ENCODE measurements at places on chromosomes 3 and 15.
A peak's percentile ranks its signal among the peaks of the same experiment; 100 is the strongest.

- DNase-seq: no peak
Measured at GRCh38 chr3:86787091-86787490, 203.9 kb downstream of the VGLL3 start.

DNA sequence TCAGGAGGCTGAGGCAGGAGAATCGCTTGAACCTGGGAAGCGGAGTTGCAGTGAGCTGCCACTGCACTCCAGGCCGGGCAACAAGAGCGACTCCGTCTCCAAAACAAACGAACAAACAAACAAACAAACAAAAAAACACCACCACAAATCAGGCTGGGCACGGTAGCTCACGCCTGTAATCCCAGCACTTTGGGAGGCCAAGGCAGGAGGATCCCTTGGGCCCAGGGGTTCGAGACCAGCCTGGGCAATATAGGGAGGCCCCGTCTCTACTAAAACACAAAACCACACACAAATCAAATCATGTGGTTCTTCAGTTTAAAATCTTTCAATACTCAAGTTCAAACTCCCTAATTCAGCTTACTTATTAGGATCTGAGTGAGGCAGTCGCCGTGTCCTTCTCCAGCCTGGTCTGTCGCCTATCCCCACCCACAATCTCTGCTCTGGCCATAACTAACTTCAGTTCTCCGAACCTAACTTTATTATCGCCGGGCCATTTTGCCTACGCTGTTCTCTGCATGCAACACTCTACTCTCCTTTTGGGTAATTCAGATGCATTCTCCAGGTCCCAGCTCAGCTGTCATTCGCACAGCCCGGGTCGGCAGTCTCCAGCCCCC is 660 bp upstream of the RTF1 start:
- no peak for DNase-seq

GRCh38 chr15:49737127-49737526 is 116.3 kb downstream of the DTWD1 start:
- DNase-seq: no peak

GRCh38 chr3:126835472-126836219 is 131.6 kb downstream of the CHCHD6 start:
- DNase-seq: no peak

DNA sequence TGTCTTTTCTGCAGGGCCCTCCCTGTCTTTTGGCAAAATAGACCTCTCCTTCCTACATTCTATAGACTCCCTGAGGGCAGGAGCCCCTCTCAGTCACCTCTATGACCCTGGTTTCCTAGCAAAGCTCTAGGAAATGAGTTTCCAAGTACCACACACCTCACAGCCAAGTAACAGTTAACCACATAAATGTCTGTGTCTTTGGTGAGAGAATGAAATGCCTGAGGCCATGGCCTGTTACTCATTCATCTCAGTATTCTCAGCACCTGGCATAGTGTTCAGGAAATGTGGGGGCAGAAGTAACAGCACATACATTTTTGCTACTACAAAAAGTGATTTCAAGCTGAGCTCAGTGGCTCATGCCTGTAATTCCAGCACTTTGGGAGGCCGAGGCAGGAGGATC is 21.0 kb downstream of the RFT1 start:
- DNase-seq: peak; percentile 56

- no peak for DNase-seq
Measured at GRCh38 chr3:106342386-106342785, 473.6 kb upstream of the CBLB start.
